ENCODE measurements at places on chromosomes 3 and 15. TPM values are rescaled to one million over a fixed set of nuclear protein-coding genes. Genes with fewer than 3 reads are reported as not detected.
A peak's percentile ranks its signal among the peaks of the same experiment; 100 is the strongest.

DNA sequence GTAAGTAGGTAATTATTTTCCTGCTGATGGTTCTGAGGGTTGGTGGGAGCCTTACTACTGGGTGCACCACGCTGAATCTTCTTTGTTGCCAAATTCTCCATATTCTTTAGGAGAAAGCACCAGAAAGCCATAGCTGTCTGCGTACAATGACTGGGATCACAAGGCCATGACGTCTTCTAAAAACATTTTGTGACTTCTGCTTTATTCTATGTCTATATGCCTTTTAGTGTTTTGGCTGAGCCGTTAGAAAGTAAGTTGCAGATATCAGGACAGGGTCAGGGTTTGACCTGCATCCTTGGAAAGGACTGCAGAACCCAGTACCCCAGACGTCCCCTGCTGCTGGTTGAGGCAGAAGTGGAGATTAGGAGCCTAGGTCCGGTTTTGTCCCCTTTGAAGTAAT, 95.6 kb downstream of the DNASE1L3 start:
- DNase-seq = no peak
- peaks cover 12% of the 10 kb centered on the region for H3K36me3 ChIP-seq
- H3K4me3 ChIP-seq = no peak overlapping the region
- H3K27me3 ChIP-seq = no peaks in the 10 kb centered on the region
- H3K4me1 ChIP-seq = peaks cover 36% of the 10 kb centered on the region

DNA sequence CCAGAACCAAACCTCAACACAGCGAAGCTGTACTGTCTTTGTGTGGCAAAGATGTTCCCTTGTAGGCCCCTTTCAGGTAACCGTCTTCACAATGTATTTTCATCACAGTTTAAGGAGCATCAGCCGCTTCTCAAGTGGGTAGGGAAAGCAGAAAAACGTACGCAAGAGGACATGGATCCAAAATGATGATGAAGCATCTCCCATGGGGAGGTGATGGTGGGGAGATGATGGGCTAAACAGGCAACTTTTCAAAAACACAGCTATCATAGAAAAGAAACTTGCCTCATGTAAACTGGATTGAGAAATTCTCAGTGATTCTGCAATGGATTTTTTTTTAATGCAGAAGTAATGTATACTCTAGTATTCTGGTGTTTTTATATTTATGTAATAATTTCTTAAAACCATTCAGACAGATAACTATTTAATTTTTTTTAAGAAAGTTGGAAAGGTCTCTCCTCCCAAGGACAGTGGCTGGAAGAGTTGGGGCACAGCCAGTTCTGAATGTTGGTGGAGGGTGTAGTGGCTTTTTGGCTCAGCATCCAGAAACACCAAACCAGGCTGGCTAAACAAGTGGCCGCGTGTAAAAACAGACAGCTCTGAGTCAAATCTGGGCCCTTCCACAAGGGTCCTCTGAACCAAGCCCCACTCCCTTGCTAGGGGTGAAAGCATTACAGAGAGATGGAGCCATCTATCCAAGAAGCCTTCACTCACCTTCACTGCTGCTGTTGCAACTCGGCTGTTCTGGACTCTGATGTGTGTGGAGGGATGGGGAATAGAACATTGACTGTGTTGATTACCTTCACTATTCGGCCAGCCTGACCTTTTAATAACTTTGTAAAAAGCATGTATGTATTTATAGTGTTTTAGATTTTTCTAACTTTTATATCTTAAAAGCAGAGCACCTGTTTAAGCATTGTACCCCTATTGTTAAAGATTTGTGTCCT, 60.0 kb downstream of the AAGAB start:
- no peak overlapping the region for H3K4me3 ChIP-seq
- no peaks in the 10 kb centered on the region for H3K27me3 ChIP-seq
- H3K27ac ChIP-seq = no peak overlapping the region

HESX1 gene
- 2.7 TPM for total RNA-seq

CCDC39 gene
- 0.43 TPM for total RNA-seq

MIX23 gene
- 71.3 TPM for total RNA-seq

- no peaks in the 10 kb centered on the region for H3K4me1 ChIP-seq
- DNase-seq = no peak
- no peak overlapping the region for H3K4me3 ChIP-seq
- no peaks in the 10 kb centered on the region for H3K36me3 ChIP-seq
- H3K27me3 ChIP-seq = no peaks in the 10 kb centered on the region
These were observed 48.2 kb upstream of the FGD5 start for GRCh38 chr3:14770591-14770990.

GRCh38 chr3:157692468-157692867, 189.3 kb upstream of the VEPH1 start:
- DNase-seq = no peak
- H3K27ac ChIP-seq = no peak overlapping the region
- no peaks in the 10 kb centered on the region for H3K27me3 ChIP-seq
- no peaks in the 10 kb centered on the region for H3K36me3 ChIP-seq

DNA sequence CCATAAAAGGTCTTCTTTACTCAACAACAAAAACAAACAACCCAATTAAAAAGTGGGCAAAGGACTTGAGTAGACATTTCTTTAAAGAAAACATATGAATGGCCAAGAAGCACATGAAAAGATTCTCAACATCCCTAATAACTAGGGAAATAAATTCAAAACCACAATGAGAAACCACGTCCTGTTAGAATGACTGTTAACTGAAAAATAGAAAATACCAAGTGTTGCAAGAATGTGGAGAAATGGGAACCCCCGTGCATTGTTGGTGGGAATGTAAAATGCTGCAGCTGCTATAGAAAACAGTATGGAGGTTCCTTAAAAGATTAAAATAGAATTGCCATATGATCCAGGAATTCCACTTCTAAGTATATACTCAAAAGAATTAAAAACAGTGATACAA, 34.8 kb downstream of the NMNAT3 start:
- H3K36me3 ChIP-seq = no peaks in the 10 kb centered on the region
- H3K27ac ChIP-seq = no peak overlapping the region
- H3K4me1 ChIP-seq = no peaks in the 10 kb centered on the region
- no peaks in the 10 kb centered on the region for H3K27me3 ChIP-seq
- no peak overlapping the region for H3K4me3 ChIP-seq
- no peak for DNase-seq

SAXO2 gene
- 2.3 TPM for total RNA-seq

DNA sequence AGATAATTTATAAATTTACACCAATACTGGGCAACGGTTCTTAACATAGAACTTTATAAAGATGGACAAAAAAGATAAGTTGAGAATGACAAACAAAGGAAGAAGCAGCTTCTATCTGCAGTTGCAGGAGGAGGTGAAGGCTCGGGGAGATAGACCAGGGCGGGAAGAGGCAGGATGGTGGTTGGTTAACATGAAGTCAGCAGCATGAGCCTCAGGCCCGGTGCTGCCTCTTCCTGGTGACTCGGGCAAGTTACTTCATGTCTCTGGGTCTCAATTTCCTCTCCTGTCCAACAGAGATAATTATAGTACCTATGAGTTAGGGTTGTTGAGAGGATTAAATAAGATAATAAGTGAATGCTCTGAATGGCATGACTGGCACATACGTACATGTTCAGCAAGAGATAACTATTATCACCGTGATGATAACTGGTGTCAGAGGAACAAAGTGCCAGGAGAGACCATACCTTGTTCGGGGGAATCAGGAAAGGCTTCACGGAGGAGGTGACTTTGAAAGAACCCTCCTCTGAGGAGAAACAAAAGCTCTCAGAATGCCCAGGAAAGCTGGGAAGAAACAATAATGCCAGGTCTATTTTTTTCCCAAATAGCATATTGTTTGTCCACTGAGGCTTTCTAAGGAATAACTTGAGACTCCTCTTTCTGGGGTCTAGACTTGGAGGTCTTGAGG, 4.4 kb downstream of the PAK6 start:
- no peak overlapping the region for H3K4me3 ChIP-seq
- DNase-seq = no peak
- no peaks in the 10 kb centered on the region for H3K27me3 ChIP-seq
- H3K27ac ChIP-seq = no peak overlapping the region

- no peaks in the 10 kb centered on the region for H3K4me1 ChIP-seq
- H3K4me3 ChIP-seq = no peak overlapping the region
- no peaks in the 10 kb centered on the region for H3K27me3 ChIP-seq
- no peak overlapping the region for H3K27ac ChIP-seq
These were observed 17.7 kb downstream of the GOLGA8S start for GRCh38 chr15:23372284-23372683.

GOLGA8T gene
- total RNA-seq = not detected

DNA sequence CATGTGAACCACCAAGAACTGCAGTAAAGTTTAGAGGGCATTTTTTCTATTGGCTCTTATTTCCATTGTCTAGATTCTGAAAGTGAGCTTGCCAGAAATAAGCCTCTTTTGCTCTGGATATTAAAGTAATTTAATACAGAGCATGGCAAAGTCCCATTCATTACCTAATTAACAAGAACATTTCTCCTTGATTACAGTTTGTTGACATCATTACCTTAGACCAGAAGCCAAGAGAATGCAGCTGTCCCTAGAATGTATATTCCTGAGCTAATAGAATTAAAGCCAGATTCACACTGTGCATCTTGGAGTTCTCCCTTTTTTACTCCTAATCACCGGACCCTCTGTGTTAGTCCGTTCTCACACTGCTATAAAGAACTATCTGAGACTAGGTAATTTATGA, 46.4 kb upstream of the TM4SF4 start:
- no peaks in the 10 kb centered on the region for H3K4me1 ChIP-seq
- no peak overlapping the region for H3K4me3 ChIP-seq
- peaks cover 3% of the 10 kb centered on the region for H3K27me3 ChIP-seq
- no peak overlapping the region for H3K27ac ChIP-seq
- DNase-seq = no peak

ANKUB1 gene
- total RNA-seq = not detected

DNA sequence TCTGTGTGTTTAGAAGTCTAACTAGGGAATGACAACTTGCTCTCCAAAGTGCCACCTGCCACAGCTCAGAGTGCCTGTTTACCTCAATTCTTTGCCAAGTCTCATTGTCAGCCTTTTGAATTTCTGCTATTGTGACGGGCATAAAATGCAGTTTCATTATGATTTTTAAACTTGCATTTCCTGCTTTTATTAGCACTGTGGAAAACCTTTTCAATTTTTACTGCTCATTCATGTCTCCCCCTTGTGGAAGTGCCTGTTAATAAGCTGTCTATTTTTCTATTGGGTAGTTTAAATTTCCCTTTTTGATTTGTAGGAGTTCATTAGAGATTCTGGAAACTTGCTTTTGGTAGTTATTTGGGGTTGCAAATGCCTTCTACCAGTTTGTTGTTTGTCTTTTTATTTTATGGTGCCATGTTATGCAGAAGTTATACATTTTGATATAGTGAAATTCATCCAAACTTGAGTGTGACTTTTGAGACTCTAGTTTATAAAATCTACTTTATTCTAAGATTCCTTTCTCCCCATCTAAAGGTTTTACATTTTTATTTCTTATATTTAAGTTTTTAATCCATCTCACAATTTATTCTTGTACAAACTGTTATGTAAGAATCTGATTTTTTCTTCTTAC, 53.9 kb upstream of the FRMD4B start:
- no peaks in the 10 kb centered on the region for H3K36me3 ChIP-seq
- no peaks in the 10 kb centered on the region for H3K27me3 ChIP-seq
- H3K4me3 ChIP-seq = no peak overlapping the region
- peak; percentile 16 for DNase-seq
- no peak overlapping the region for H3K27ac ChIP-seq

- no peaks in the 10 kb centered on the region for H3K36me3 ChIP-seq
- H3K4me1 ChIP-seq = no peaks in the 10 kb centered on the region
- no peak for DNase-seq
- H3K27me3 ChIP-seq = no peaks in the 10 kb centered on the region
- H3K27ac ChIP-seq = no peak overlapping the region
These were observed 166.9 kb upstream of the TPM1 start for GRCh38 chr15:62875626-62876021.

DNA sequence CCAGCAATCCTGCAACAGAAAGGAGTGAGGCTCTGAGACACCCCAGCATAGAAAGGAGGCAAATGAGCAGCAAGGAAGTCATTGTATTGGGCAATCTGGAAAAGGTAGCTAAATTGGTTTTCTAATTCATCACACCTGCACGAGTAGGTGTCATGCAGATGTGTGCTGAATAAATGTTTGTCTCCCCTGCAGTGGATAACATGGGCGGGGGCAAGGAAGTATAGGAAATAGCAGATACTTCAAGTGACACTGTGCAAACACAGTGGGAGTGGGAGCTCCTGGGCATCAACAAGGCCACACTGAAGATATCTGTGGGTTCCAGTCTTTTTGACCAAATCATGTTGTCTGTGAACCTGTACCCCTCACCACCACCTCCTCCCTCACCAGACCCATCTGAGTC, 14.4 kb upstream of the HTR3E start:
- H3K4me3 ChIP-seq = no peak overlapping the region
- no peak overlapping the region for H3K27ac ChIP-seq
- DNase-seq = no peak
- no peaks in the 10 kb centered on the region for H3K4me1 ChIP-seq
- H3K36me3 ChIP-seq = no peaks in the 10 kb centered on the region

DNA sequence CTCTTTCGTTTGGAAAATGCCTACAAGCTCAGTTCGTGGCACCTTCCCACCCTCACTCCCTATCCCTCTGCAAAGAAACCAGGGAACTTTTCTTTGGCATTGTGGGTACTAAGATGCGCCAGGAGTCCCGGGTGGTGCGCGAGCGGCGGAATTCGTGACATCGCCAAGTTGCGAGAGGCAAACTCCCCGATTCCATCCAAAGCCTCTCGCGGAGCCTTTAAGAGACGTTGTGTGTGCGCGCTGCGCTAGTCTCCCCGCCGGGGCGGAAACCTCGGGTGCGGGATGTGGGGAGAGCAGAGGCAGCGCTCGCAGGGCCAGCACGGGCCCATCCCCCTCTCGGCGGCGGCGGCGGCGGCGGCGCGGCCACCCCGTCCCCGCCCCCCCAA, 443 bp upstream of the NR2F2 start:
- DNase-seq = no peak
- no peaks in the 10 kb centered on the region for H3K27me3 ChIP-seq
- no peaks in the 10 kb centered on the region for H3K36me3 ChIP-seq
- H3K27ac ChIP-seq = no peak overlapping the region

- no peaks in the 10 kb centered on the region for H3K27me3 ChIP-seq
- DNase-seq = no peak
- H3K27ac ChIP-seq = no peak overlapping the region
- H3K36me3 ChIP-seq = peaks cover 20% of the 10 kb centered on the region
- H3K4me3 ChIP-seq = no peak overlapping the region
These were observed 24.8 kb downstream of the ZBTB38 start for GRCh38 chr3:141392897-141393734.

GRCh38 chr3:30397030-30397429, 209.4 kb upstream of the TGFBR2 start:
- H3K27ac ChIP-seq = no peak overlapping the region
- no peak overlapping the region for H3K4me3 ChIP-seq
- no peaks in the 10 kb centered on the region for H3K4me1 ChIP-seq
- H3K27me3 ChIP-seq = no peaks in the 10 kb centered on the region
- no peak for DNase-seq

DLL4 gene
- total RNA-seq = not detected

DNA sequence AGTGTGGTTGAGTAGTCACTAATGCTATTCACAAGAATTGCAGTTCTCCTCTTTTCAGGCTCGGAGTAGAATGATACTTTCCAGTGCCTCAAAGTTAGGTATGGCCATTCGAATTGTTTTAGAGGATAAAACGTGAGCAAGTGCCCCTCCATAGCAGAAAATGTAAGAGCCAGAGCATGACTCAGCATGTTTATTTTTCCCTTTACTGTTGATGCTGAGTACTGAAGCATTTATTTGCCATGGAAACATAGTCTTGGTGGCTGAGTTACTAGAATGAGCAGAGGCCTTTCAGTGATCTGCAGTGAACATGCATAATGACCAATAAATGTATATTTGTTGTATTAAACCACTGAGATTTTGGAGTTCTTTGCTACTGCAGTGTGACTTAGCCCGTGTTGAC, 540.6 kb downstream of the NLGN1 start:
- H3K4me3 ChIP-seq = no peak overlapping the region
- H3K36me3 ChIP-seq = no peaks in the 10 kb centered on the region
- no peak overlapping the region for H3K27ac ChIP-seq
- DNase-seq = no peak

GRCh38 chr15:61318301-61318700, 89.2 kb upstream of the RORA start:
- H3K36me3 ChIP-seq = no peaks in the 10 kb centered on the region
- no peak for DNase-seq
- no peak overlapping the region for H3K4me3 ChIP-seq
- no peaks in the 10 kb centered on the region for H3K27me3 ChIP-seq
